Adipocyte (in vitro differentiated cells): ENCODE measurements at places on chromosomes 3 and 15.

GRCh38 chr3:162390891-162391290 lies 894.3 kb downstream of the OTOL1 start:
- DNase-seq: peak; percentile 43

DNA sequence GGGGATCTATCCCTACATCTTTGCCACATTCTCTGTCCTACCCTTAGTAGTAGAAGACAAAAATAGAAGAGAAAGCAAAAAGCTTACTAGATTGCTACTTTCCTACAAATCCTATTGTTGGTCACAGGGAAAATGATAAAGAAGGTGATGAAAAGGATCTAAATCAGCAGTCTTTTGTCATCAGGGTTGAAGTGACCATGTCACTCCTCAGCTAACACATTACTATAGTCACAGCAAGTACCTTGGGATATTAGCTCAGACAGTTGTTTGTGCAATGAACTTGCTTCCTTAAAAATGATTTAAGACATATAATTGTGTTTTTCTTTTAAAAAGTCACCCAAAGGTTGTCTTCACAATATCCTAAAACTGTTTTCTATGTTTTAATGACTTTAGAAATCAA lies 6.3 kb downstream of the ST3GAL6 start:
- DNase-seq: no peak

DNA sequence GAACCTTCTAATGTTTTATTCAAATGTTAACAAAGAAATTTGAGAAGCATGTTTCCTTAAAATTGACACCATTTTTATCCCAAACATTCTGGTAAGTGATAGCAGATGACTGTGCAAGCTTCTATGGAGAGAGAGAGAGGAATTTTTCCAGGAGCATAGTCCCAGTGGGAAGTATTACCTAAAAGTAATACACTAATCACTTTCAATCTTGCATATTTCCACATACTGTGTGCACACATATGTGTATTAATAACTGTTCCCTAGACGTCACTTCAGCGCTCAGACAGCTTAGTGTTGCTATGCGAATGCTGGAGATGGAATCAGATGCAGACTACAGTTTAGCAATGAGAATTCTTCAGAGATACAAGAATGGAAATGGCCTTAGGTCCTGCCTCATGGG lies 424.3 kb upstream of the TPRG1 start:
- DNase-seq: peak; percentile 13

GRCh38 chr3:7489417-7489816 lies 628.5 kb downstream of the GRM7 start:
- no peak for DNase-seq

DNA sequence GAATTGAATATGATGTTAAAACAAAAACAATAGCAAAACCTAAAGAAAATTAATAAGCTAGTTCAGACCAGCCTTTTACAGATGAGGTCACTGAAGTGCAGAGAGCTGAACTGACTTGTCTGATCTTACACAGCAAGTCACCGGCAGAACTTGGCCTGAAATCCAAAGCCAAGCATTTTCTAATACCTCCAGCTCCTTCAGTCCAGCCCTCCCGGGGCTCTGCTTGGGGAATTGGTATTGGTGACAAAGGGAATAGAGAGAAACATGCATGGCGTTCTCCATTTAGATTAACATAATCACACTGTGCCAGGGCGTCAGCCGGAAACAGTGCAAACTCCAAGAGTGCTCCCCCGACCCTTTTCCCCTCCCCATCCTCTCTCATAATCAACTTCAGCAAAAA lies 14.1 kb upstream of the ZSCAN2 start:
- no peak for DNase-seq

DNA sequence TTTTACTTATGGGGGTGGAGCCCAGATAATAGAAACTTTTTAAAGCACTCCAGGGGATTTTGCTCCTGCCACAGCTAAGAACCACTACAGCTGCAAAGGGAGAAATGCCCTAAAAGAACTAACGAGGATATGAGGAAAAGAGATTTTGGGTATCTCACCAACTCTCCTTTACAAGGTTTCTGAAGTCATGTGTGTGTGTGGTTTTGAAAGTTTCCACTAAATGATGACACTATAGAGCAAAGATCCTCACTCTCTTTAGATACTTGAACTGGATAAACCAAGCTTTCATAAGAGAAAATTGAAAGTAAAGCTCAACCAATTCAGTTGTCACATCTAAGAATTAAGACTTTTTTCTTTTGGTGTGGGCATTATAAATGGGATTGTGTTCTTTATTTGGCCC lies 455.3 kb upstream of the ALCAM start:
- no peak for DNase-seq

DNA sequence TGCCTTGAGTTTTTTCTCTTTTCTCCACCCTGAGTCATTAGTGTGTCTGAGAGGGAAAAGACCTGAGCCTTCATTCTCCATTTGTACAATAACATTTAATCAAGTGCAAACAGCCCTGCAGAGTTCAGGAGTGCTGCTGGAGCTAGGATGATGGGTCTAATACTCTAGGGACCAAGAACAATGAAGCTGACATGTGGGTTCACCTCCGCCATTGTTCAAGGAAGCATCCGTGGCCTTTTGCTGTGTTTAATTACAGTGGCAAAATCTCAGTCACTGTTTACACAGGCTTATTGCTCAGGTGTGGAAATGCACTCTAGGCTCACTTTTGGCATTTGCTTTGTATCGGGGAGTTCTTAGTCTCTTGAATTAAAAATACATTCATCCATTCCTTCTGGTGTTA lies 259.6 kb downstream of the LRTM1 start:
- no peak for DNase-seq

DNA sequence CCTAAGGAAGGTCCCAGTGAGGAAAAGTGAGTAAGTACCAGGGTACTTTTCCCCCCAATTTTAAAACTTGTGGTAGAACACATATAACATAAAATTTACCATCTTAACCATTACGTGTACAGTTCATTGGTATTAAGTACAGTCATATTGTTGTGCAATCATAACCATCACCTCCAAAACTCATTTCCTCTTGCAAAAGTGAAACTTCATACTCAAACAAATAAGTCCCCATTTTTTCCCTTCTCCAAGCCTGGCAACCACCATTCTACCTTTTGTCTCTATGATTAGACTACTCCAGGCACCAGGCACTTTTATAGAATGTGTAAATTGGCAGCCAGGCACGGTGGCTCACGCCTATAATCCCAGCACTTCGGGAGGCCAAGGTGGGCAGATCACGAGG lies 12.2 kb downstream of the PRC1 start:
- no peak for DNase-seq

DNA sequence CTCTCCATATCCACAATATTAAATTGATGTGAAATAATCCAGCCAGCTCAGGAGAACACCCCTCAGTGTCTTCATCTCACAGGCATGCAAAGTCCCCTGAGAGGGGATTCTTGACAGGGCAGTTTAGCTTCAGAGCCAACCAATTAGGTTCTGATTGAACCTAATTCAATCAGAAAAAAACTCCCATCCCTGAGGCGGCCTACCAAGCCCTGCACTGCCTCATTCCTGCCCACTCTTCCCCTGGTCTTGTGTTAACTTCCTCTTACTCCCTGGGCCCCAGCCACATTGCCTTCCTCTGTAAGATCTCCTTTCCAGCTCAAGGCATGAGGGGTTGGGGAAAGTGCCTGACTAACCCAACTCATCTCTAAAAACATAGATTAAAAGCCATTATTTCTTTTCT lies 46.1 kb downstream of the FRMD4B start:
- DNase-seq: peak; percentile 24
